Stimulated activated CD4-positive, alpha-beta T cell treated with anti-CD3 and anti-CD28 coated beads, Interleukin-12 subunit alpha, Interleukin-12 subunit beta, amount 100 ng/mL, for 48 hours (primary cell): ENCODE measurements at places on chromosomes 7 and 10.

DNA sequence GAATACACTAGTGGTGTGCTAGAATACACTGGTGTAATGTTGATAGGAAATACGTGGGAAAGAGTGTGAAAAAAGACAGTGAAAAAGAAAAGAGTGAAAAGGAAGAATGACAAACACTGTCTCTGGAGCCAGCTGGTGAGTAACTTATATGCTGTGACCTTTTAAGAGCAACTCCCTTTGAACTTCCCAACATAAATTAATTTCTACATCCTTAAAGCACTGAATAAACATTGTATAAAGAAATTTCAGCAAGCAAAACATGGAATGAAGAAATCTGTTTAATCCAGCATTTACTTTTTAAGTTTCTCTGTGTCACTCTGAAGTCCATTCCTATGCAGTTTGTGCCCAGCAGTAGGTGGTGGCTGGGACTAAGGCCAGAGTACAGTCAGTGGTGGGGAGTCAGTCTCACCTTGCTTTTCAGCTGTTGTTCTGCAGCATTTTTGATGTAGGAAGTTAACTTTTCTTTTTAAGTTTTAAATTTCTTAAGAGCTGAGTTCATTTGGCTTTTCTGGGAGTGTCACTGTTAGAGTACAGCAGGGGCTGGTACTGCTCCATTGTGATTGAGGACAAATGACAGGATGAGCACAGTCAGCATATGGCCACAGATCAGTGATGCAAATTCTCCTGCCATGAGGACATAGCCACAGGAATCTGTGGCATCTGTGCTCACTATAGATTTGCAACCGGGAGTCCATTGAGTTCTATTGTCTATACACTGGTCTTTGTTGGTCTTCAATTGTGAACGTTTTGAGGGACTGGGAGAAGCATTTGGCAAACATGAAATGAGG, 321.8 kb downstream of the ZNF248 start:
- no peak for DNase-seq

DNA sequence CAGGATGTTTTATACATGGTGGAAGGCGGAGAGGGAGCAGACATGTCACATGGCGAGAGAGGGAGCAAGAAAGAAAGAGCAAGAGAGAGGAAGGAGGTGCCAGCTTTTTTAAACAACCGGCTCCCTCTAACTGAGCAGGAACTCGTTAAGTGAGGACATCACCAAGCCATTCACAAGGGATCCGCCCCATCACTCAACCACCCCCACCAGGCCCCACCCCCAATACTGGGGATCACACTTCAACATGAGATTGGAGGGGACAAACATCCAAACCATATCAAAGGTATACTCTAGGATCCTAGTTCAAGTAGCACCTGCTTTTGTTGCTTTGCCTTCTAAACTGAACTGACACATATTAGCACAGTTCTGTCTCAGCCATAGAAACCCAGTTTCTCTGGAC, 141.9 kb upstream of the KLF14 start:
- DNase-seq: no peak

DNA sequence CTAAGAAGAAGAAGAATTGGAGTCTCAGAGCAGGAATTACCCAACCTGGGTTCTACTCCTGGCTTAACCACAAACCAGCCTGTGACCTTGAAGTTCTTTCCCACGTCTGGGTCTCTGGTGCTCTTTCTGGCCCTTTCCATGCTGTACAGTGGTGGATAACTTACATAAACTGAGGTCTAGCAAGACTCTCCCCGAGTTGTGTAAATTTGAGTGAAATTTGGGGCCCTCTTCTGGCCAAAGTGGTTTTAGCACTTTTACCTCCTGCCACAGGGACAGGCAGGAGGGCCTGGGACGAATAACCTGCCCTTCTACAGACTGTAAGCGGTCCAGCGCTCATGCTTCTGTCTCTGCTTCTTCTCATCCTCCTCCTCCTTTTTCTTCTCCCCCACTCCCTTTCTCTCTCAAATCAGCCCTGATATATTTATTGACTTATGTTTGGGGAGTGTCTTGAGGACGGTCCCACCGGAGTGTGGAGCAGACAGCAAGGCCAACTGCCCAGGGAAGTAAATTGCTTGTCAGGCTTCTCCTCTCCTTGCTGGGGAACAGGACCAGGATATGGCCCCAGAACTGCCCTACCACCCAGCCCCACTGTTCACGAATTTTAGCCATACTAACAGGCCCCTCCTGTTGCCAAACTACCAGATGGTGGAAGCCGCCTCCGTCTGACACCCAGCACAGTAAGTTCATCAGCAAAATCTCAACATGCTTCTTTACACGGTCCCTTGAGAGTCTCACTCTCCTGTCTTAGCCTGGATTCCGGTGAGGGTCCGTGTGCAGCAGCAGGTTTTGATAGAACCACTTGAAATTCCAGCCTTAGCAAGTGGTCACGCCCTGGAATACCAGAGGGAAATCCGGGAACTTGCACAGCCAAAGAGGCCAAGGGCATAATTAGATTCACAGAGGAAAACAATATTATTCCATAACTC, 4.0 kb upstream of the SH3PXD2A start:
- peak; percentile 26 for DNase-seq

DNA sequence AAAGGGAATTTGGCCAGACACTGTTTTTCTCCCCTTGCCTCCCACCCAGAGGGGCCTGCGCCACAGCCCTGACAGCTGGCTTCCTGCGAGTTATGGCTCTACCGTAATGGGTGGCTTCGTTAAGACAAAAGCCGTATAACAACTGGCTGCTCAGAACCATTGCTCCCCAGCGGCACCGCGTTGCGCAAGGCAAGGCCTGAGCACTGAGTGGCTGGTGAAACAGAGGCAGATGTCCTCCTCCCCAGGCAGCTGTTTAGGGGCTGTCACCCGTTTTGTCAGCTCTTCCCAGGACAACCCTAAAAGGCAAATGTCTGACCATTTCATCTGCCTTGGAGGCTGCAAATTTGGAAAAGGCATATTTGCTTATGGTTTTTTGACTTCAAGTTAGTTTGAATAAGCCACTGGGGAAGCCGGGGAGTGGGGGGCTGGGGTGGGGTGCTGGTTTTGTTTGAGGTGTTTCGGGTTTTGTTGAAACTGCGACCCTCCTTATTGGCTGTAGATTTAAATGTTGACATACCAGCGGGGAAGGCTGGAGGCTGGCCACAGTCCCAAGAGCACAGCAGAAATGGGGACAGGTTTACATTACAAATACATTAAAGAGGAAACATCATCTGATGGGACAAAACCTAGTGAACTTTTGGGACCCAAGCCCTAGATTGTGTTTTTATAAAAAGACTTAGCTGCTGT, 681 bp upstream of the SPOCK2 start:
- DNase-seq: no peak

GRCh38 chr10:118543714-118544400, 51.6 kb downstream of the PRLHR start:
- peak; percentile 3 for DNase-seq

GRCh38 chr7:44973610-44974401, 5.0 kb downstream of the MYO1G start:
- DNase-seq: no peak

- no peak for DNase-seq
Observed at GRCh38 chr7:127819975-127820731, 168.2 kb downstream of the SND1 start.

- no peak for DNase-seq
Observed at GRCh38 chr10:45387096-45387893, 13.3 kb downstream of the ALOX5 start.

DNA sequence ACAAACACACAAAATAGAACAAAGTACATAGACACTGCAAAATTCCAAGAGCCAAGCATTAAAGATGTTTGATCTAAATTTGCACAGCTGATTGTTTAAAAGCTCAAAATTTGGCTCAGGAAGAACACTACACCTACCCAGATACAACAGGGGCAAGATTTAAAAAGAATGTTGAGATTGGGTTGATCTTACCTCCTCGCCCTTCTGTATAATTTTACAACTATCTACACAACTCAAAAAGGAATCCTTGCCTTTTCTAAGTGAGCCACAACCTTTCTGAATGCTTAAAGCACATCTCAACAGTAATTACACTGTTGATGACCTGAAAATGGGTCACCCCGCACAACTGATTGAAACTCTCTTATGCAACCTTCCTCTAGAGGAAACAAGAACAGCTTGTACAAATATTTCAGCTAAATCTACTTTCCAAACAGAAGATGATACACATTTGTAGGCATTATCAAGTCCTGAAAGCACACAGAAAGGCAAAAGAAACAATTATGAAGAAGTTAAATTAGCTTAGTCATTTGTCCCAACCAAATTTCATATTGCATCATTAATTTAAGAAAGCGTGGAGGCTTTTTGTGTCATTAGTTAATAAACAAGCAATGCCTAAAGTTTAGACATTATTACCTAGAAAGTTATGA, 75.5 kb downstream of the UBE2H start:
- DNase-seq: no peak

GRCh38 chr7:24967696-24968095, 12.3 kb downstream of the OSBPL3 start:
- DNase-seq: no peak

DNA sequence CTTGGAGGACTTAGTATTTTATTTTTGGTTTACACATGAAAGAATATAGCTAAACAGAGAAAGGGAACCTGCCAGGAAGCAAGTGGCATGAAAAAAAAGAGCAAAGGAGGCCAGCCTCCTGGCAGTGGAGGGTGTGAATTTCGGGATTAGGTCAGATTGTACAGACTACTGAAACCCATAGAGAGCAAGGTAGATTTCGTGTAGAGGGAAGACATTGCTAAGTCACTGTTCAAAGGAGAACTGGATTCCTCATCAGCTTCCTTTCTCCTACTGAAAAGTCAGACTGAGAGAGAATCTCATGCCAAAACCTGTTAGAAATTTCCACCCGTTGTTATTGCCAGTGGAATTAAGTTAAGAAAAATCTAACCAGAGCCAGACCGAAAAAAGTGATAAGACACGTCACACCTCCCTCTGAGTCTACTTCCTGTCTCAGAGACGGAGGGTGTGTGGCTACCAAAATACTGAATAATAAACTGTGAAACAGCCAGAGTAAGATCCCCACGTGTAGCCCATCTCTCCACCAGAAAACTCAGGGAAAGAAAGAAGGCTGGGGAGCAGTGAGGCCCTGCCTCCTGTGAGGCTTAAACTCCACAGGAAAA, 118.8 kb downstream of the SKIDA1 start:
- DNase-seq: no peak

DNA sequence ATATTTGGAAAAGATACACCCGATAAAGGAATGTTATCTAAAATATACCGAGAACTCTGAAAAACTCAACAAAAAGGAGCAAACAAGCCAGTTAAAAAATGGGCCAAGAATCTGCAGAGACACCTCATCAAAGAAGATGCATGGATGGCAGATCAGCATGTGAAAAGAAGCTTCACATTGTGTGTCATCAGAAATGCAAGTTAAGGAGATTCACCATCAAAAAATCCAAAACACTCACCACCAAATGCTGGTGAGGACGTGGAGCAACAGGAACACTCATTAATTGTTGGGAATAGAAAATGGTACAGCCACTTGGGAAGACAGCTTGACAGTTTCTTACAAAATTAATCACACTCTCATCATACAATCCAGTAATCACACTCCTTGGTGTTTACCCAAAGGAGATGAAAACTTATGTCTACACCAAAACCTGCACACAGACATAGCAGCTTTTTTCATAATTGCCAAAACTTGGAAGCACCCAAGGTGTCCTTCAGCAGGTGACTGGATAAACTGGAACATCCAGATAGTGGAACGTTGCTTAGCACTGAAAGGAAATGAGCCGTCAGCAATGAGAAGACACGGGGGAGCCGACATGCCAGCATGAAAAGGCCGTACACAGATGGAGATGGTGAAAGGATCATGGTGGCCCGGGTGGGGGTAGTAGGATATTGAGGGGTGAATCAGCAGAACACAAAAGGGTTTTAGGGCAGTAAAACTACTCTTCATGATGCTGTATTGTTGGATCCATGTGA, 27.9 kb upstream of the PWWP2B start:
- no peak for DNase-seq

DNA sequence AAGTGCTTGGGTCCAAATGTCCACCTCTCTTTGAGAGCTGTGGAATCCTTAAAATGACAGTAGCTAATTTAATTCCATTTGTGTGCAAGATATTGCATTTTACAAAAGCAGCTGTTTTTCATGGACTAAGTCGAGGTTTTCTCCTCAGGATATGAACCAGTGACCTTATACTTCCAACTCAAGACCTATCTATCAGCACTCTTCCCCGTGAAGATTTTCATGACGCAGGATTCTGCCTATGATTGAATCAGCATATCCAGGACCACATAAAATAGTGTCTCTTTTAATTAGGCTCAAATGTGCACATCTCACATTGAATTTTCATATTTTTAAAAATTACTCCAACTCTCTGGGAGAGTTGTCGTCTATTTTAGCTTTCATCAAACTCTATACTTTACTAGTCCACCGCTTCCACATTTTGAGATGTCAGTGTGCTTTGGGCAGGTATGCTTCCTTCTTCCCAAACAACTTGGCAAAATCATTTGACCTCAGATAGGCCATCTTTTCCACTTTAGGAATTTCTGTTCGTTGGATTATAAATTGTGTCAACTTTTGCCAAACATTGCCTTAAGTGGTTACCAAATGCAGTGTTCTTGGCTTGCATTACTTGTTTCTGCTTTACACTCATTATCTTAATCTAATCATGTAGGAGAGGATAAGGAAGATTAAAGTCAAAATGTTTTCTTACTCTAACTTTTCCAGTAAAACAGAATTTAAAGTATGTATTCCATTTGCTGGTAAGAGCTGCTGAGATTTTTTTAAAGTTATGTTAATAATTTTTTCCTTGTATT, 39.4 kb downstream of the SEMA3A start:
- DNase-seq: no peak

DNA sequence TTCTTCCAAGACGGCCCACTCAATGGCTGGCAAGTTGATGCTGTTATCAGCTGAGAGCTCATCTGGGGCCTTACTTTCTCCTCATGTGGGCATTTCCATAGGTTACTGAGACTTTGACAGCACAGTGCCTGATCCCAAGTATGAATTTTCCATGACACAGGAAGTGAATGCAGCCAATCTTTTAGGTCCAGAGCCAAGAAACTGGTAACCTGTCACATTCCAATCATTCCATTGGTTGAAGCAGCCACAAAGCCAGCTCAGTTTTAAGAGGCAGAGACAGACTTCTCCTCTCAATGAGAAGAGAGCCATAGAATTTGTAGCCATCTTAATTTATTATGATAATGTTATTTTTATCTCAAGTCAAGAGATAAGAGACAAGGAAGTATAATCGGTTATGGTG, 775.5 kb downstream of the CNTNAP2 start:
- no peak for DNase-seq

- no peak for DNase-seq
Observed at GRCh38 chr10:66714741-66715140, 211.1 kb upstream of the LRRTM3 start.

DNA sequence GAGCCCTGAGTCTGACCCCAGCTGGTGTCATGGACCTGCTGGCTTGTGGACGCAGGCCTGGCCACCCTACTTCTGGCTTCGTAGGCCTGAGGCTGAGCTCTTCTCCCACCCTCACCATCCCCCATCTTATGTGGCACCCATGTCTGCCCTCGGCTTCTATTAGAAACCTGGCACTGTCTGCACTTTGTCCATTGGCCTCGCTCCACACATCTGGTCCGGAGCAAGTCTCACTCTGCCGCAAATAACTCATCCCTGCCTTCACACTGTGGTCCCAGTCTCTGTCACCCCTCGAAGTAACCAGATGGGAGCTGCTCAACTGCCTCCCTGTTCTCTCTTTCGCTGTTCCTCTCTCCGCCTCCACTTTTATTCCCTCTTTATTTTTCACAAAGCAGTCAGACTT, 78.6 kb downstream of the TRRAP start:
- DNase-seq: no peak

- DNase-seq: no peak
Observed at GRCh38 chr7:150686030-150686631, 625 bp downstream of the GIMAP2 start.
